Stimulated activated CD8-positive, alpha-beta memory T cell treated with anti-CD3 and anti-CD28 coated beads, Interleukin-15, amount 100 ng/mL, for 1 hour (primary cell): ENCODE measurements at places on chromosomes 13 and 19.

DNA sequence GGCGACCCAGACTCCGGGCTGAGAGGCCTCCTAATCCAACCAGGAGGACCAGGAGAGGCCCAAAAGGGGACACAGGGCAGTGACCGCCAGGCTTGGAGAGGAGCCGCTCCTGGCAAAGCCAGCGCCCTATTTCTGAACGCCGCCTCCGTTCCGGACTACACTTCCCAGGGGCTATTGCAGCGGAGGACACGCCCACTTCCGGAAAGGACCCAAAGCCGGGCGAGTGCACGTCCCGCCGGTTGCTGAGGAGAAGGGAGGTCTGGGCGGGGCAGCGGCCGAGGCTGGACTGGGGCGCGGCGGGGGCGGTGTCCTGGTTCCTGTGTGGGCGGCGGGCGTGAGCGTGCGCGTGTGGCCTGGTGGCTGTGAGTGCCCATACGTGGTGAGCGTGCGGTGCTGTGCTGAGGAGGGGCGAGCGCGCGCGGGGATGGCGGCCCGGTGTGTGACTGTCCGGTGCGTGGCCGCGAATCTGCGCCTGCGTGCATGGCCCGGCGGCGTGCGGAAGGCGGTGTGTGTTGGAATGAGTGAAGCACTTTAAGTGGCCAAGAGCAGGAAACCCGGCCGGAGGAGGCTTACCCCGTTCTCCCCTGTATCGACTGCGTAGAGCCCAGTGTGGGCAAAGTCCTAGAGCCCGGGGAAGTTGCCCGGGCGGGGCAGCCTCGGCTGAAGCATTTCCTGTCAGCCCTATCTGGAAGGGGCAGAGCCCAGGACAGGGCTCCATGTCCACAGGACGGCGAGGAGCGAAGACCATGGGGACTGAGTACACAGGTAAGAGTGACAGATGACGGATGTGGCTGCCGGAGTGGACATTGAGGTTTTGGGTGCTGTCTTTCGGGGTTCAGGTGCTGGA, at the start of gene ZNF470:
Gene ZNF470, plus strand, starts transcription at position 195 of the 847 bp plus-strand sequence. CDS start 2,844 bp downstream, outside the sequence.
- peak; percentile 75 for DNase-seq

GRCh38 chr19:7469669-7470285, 19.1 kb downstream of the PEX11G start:
- DNase-seq = no peak

GRCh38 chr19:56085571-56086275, 35.4 kb downstream of the ZNF787 start:
- no peak for DNase-seq

DNA sequence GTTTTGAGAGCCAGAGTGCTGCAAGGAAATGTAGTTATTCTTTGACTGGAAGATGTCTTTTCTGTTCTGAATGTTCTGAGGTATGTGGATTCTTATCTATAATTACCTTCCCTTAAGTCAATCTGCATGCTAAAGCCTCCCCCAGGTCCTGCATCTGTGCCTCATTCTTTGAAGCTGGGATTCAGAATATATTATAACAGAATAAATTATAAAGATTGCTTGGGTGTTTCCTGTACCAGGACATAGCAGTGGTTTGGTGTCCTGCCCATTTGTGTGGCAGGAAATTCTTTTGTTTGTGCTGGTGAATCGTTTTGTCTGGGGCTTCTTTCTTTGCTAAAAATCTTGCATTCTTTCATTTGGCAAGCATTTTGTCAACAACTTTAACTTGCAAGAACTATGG, 60.2 kb downstream of the ITGBL1 start:
- no peak for DNase-seq

- no peak for DNase-seq
Measured at GRCh38 chr13:109608503-109608902, 177.9 kb downstream of the IRS2 start.
